ENCODE measurements at places on chromosomes 11 and 22.
A peak's percentile ranks its signal among the peaks of the same experiment; 100 is the strongest.

- DNase-seq: no peak
Observed at GRCh38 chr11:65113361-65113756, 1.7 kb downstream of the TM7SF2 start.

GRCh38 chr11:60825118-60825517 lies 16.8 kb upstream of the CCDC86 start:
- no peak for DNase-seq

DNA sequence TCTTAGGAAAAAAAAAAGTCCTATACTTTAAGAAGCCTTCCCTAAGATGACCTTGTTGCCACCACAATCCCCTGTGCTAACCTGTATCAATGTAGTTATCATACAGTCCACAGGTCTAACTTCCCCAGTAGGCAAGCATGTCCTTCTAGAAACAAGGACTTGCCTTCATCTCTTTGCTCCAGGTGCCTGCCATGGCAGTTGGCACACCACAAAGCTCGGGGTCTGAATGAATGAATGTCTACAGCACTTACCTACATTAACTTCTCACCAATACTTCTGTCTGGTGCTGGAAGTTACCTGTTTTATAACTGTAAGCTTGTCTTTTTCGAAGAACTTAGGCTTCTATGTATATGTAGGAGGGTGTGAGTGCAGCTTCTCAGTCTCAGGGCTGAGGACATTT lies 23.4 kb downstream of the CLPB start:
- no peak for DNase-seq

GRCh38 chr11:120807414-120808150 lies 216.3 kb upstream of the TBCEL start:
- no peak for DNase-seq

- DNase-seq: no peak
Observed at GRCh38 chr11:60813324-60813723, 28.2 kb downstream of the MS4A10 start.

- DNase-seq: no peak
Observed at GRCh38 chr11:25650319-25650718, 681.6 kb upstream of the ANO3 start.

DNA sequence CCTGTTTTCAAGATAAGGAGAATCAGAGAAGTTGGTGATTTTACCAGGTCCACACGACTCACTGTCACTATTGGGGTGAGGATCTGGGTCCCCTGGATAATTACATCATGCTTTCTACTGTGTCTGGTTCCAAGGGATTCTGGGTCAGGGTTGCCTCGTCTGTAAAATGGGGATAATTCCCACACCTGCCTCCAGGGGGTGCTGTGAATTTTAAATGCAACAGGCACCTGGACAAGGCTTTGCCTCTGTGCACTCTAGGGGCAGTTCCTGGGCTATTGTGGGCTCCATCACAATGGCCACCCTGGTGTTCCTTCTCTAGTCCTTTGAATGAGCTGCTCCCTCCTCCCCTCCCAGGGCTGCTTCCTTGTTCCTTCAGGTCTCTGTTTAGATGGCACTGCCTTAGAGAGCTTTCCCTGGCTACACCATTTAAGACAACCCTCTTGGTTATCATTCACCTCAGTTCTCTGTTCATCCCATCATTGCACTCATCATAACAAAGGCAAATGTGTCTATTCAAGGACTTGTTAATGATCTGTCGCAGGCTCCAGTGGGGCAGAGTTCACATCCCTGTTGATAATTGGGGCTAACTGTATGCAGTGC lies 178.6 kb downstream of the MIAT start:
- DNase-seq: peak; percentile 80

GRCh38 chr11:30800904-30801303 lies 214.8 kb upstream of the MPPED2 start:
- no peak for DNase-seq

DNA sequence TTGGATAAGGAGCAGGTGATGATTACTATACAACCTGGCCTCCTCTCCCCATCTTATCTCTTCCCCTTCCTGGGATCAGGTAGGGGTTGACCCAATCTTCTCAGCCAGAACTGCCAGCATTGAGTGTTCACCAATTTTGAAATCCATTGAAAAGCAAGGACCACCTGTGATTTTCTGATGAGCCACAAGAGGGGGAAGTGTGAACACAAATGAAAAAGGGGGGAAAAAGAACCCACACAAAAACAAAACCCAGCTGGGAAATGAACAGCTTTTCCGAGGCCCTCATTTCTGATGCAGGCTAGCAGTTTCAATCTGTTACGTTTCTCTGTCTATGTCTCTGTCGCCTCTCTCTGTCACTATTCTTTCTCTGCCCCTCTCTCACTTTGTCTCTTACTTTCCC lies 161.9 kb downstream of the INSC start:
- DNase-seq: no peak

DNA sequence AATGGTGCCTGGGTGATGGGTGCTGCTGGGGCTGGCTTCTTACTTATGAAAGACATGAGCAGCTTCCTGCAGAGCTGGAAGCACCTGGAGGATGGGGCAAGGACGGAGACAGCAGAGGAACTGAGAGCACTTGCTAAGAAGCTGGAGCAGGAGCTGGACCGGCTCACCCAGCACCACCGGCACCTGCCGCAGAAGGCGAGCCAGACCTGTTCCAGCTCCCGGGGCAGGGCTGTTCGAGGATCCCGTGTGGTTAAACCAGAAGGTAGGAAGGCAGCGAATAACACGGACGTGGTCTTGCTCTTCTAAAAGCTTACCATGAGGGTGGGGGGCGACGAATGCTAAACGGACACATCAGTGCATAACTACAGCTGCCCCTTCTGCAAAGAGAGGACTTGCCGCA lies 9.3 kb downstream of the APOL5 start:
- no peak for DNase-seq

DNA sequence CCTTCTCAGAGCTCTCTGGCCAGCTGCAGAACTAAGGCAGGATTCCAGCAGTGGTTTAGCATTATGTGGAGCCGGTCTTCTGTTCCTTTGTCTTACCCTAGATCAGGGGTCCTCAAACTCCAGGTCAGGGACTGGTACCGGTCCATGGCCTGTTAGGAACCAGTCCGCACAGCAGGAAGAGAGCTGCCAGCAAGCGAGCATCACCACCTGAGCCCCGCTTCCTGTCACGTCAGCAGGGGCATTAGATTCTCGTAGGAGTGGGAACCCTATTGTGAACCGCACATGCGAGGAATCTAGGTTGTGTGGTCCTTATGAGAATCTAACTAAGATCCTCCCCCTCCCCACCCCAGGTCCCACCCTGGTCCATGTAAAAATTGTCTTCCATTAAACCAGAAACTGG lies 1.6 kb downstream of the OR10G7 start:
- no peak for DNase-seq

GRCh38 chr11:62540804-62541701 lies 5.6 kb downstream of the AHNAK start:
- no peak for DNase-seq

DNA sequence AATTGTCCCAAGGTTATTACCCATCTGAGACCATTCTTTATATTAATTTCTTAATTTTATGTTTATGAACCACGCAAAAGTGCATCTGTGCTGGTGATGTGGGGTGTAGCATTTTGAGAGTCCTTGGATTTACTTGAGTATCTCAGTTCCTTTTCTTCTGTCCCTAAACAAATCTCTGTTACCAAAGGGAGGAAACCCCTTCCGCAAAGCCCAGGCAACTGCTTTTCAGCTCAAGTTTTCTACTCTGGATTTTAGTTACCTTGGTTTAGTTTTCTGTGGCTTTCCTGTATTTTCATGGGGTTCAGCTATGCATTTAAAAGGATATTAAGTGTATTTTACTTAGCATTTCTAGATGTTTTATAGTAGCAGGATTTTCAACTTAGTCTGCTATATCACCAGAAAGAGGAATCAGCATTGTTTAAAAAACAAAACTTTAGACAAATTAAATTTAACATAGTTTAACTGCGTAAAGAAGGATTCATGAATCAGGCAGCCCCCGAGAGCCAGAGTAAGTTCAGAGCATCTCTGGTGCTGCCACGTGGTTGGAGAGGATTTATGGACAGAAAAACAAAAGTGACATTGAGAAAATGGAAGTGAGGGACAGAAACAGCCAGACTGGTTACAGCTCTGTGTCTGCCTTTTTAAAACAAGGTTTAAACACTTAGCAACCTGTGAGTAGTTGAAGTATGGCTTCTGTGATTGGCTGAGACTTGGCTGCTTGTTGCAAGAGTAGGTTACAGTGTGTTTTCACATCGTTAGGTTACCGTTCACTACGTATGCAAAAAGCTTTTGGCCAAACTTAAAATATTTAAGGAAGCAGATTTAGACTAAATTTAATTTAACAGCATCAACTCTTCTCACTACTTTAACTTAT lies 9.6 kb downstream of the ADM start:
- DNase-seq: peak; percentile 19

- peak; percentile 73 for DNase-seq
Observed at GRCh38 chr22:50599816-50600455, 657 bp upstream of the MAPK8IP2 start.

GRCh38 chr11:130531061-130531460 lies 82.6 kb downstream of the ADAMTS15 start:
- DNase-seq: no peak

DNA sequence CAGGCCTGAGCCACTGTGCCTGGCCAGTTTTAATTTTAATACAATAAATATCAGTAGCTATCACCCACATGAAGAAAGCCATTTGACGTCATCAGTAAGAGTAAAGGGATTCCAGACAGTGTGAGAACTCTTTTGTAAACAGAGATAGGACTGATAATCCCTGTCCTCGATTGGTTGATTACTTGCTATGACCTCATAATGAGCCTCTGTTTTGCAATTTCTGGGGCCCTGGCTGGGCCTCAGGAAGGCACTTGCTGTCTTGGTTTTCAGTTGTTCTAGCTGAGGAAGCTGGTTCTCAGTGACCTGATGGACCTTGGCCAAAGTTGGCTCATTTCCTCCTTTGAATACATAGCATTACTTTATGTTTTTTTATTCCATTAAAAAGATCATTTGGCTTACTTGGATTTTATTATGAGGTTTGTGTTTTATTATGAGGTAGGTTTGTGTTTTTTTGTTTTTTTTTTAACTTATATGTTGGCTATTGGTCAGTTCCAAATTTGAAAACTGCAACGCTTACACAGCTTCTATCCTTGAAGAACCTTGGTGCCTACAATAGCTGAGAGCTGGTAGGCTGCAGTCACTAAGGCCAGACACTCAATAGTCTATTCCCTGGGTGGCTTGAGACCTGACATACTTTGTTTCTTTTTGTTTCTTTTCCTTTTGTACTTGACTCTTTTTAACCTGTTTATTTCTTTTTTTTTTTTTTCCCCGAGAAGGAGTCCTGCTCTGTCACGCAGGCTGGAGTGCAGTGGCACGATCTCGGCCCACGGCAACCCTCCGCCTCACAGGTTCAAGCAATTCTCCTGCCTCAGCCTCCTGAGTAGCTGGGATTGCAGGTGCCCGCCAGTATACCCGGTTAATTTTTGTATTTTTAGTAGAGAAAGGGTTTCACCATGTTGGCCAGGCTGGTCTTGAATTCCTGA lies 20.0 kb downstream of the MARK2 start:
- no peak for DNase-seq

DNA sequence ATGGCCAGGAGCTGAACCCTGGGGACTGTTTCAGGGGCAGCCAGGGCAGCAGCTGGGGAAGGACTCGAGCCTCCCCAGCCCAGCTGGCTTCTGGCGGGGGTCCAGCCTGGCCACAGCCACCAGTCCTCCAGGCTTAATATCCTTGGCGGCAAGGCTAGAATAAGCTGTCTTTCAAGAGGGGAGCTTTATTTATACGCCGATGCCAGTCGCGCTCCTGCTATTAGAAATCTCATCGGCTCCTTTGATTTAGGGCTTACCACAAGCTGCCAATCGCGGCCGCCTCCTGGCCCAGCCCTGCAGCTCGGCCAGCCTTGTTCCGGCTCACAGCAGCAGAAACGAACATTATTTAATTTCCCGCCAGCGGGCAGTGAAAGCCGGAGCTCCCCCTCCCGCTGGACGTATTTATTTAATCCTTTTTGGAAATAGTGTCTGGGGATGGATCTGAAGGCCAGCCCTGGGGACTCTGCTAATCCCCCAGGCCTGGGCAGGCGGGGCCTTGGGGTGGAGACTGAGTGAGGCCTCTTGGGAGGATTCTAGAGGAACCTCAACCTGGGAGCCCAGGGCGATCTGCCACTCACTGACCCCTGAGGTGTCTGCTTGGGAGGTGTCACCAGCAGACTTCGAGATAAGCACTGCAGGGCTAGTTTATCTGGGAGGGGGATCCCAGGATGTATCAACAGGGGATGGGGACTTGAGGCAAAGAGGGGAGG lies 363.1 kb downstream of the MN1 start:
- DNase-seq: no peak

DNA sequence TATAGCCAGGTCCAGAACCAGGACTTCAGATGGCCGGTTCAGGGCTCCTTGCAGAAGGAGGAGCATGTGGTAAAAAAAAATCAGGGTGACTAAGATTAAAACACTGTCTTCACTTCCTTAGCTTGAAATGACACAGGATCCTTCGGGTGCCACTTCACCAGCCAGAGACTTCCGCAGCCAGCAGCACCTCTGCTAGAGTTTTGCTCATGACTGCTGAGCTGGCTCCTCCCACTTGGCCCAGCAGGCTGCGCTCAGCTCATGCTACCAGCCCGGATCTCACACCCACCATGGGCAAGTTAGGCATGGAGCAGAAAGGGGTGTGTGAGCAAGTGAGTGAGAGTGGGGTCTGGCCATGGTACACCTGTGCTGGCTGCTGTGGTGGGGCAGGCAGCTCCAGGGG lies 6.6 kb upstream of the MS4A18 start:
- no peak for DNase-seq

DNA sequence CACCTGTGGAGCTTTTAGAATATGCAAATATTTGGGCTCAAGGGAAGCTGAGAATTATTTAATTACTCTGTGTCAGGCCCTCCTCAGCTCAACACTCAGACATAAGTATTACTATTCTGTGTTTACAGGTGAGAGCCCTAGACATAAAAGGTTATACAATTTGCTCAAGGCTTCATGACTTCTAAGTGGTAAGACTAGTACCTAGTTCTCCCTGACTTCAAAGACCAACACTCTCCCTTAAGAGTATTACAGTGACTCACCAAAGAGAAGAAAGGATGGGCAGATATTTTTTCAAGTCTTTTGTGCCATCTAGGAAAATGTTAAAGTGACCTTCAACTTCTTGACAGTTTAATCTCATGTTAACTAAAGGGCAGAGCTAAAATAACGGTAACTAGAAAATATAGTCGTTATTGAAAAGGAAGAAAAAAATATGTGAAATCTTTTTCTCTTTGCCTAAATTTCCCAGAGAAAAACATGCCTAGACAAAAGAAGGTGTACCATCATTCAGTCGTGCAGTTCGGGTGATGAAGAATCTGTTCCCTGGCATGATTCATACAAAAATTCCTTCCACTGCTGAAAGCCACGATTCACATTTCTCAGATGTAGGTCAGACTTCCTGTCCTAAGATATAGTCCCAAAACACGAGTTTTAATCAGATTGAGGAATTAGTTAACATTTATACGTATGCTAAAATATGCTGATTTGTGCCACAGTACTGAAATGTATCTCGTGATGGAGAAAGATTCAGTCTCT lies 849.1 kb upstream of the API5 start:
- DNase-seq: no peak

DNA sequence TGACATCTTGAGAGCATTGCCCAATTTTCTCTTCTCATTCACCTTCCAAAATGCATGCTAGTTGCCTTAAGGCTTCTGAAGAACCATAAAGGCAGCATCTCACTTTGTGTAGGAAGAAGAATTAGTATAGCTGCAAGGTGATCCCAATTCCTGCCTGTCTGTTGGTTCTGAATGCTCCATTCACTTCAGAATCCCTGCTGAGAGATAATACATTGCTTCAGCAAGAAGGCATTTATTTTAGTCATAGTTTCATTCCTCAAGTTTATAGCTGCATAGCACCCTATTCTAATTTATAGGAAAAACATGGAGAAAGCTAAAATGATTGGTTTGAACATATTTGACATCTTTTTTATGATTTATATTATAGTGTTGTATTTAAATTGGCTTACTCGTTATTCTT lies 181.3 kb downstream of the METTL15 start:
- no peak for DNase-seq
